Stimulated activated CD8-positive, alpha-beta memory T cell treated with anti-CD3 and anti-CD28 coated beads, Interleukin-12 subunit alpha, Interleukin-12 subunit beta, amount 100 ng/mL, for 1 hour (primary cell): ENCODE measurements at places on chromosomes 4 and X.

- DNase-seq = no peak
Observed at GRCh38 chr4:108155373-108155772, 13.4 kb downstream of the LEF1 start.

- no peak for DNase-seq
Observed at GRCh38 chr4:78691334-78691754, 84.8 kb upstream of the BMP2K start.

DNA sequence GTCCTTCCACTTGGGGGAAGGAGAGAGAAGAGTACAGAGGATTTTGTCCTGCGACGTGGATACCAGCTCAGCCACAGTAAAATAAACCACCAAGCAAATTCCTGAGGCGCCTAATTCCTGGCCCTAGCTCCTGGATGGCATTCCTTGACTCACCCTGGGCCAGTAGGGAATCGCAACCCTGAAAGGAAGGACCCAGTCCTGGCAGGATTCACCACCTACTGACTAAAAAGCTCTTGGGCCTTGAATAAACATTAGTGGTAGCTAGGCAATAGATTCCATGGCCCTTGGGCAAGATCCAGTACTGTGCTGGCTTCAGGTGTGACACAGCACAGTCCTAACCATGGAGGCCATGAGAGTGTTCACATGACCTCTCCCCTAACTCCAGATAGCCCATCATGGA is 45.6 kb downstream of the GABRA3 start:
- no peak for DNase-seq

GRCh38 chr4:105858466-105859040 is 36.7 kb upstream of the NPNT start:
- no peak for DNase-seq

DNA sequence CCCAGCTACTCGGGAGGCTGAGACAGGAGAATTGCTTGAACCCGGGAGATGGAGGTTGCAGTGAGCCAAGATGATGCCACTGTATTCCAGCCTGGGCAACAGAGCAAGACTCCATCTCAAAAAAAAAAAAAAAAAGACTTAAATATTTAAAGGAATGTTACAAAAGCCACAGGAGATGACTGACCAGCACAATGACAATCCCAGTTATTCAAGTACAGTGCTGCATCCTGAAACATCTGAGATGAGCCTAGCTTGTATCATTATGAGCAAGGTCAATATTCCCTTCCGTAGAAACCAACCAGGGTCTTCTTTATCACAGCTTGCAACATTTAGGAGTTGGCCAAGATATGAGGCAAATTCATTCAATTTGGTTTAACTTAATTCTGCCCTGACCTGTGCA is 38.6 kb downstream of the LNX1 start:
- DNase-seq = no peak
